ENCODE measurements at places on chromosomes 13 and 19. TPM values are rescaled to one million over a fixed set of nuclear protein-coding genes. Genes with fewer than 3 reads are reported as not detected.

Gene IZUMO4
- total RNA-seq: 1.0 TPM

Gene MICOS13
- total RNA-seq: 93.1 TPM

Gene PALM3
- total RNA-seq: 0.15 TPM

Gene RFPL4A
- not detected for total RNA-seq

Gene ZNF382
- total RNA-seq: 6.2 TPM

Gene CEACAM19
- 3.3 TPM for total RNA-seq

Gene ZNF543
- total RNA-seq: 3.7 TPM

Gene C13orf46
- total RNA-seq: not detected

Gene CEBPA
- total RNA-seq: not detected

Gene FFAR3
- not detected for total RNA-seq

Gene ZNF266
- total RNA-seq: 6.8 TPM
